NCI-H2029 treated with DMSO at 0.1 percent for 48 hours (cell line): ENCODE measurements at places on chromosomes 13 and 19.

GRCh38 chr19:11159598-11160439, 4.2 kb upstream of the SPC24 start:
- no peak for DNase-seq

DNA sequence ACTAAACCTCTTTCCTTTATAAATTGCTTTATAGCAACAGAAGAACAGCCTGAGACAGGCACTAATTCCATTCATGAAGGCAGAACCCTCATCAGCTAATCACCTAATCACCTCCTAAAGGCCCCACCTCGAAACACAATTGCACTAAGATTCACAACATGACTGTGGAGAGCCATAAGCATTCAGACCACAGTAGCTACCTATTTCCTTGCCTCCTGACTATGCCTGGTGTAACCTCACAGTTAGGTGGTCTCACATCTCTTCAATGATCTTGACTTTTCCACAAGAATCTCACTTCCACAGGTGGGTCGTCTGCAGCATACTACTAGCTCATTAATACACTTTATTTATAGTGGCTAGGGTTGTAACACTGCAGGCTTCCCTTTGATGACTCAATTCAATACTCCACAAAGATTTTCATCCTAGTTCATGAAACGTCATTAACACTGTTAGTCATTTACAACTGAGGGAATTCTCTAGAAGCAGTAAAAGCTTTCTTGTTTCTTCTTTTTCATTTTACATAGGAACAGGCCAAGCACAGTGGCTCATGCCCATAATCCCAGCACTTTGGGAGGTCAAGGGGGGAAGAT, 27.1 kb downstream of the STK24 start:
- no peak for DNase-seq

- no peak for DNase-seq
These were observed 23.7 kb upstream of the SEMA6B start for GRCh38 chr19:4582980-4583842.

GRCh38 chr13:109725995-109726637, 60.3 kb downstream of the IRS2 start:
- no peak for DNase-seq
